ENCODE measurements at places on chromosomes 1 and 21. TPM values are rescaled to one million over a fixed set of nuclear protein-coding genes. Genes with fewer than 3 reads are reported as not detected.

DNA sequence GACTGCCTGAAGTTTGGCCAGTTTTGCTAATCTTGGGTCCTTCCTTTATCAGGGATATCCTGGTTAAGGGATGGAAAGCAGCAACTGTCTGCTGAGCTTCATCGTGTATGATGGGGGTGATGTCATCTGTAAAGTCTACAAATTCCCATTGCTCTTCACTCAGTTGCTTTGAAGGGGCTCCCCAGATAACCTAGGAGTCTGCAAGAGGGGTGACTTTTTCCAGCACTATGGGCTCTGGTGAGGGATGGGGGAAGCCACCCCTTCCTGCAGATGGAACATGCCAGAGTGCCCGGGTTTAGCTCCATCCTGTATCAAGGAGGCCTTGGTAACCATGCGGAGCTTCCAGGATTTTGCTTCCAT lies 28.4 kb downstream of the EDARADD start:
- no peak for DNase-seq

PIAS3 gene
- total RNA-seq = 40.7 TPM

DNA sequence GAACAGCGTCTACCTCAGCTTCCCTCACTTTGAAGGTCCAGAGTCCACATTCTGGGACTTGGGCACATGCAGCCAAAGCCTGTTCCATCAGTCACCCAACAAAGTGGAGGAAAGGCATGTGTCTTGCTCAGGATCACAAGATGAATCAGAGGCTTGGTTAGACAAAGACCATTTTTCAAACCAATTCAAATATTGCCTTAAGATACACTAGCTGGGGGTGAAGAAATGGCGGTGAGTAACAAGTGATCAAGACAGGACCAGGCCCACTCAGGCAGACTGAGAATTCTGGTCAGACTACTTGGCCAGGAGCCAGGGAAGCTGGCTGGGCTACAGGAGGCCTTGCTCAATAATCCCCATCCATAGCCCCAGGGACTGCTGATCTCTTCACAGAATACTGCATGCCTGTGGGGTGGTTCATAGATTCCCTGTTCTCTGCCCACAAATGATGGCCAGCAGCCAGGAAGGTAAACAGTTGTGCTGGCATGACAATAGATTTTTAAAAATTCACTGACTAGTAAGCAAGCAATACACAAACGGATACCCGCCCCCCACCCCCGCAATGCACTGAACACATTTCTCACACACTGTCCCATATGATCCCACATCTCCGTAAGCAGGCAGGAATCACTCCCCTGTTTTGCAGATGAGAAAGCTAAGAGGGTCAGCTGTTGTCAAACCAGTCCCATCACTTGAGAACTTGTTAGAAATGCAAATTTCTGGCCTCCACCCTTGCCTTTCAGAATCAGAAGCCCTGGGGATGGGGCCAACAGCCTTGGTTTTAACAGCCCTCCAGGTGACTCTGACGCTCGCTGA lies 27.2 kb downstream of the ERI3 start:
- DNase-seq = peak; percentile 25

CD247 gene
- 2.2 TPM for total RNA-seq

DNA sequence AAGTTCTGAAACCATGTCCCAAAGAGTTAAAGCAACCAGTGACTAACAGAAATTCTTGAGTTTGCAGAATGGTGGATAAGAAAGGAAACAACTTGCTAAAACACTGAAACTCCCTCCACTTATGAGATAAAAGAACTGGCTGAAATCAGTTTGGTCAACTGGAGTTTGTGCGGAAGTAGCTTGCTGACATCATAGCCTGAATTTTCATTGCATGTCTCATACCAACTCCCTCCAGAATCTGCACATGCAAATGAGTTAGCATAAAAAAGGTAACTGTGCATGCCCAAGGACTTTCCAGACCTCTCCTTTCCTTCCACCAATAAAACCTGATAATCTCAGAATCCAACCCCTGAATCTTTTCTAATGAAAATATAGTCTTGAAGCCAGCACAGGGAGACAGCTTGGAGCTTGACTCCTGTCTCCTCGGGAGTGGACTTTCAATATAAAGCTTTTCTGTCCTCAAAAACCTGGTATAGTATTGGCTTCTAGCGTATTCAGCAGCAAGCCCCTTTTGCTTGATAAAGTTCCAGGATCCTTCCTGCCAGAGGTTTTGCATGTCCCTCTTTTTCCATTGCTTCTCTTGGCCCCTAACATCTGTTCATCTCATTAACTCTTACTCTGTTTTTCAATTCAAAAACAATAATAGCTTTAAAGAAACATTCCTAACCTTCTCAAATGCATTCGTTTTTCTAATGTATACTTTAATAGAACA lies 785.8 kb upstream of the ADGRL4 start:
- DNase-seq = no peak

BRDT gene
- not detected for total RNA-seq

DNA sequence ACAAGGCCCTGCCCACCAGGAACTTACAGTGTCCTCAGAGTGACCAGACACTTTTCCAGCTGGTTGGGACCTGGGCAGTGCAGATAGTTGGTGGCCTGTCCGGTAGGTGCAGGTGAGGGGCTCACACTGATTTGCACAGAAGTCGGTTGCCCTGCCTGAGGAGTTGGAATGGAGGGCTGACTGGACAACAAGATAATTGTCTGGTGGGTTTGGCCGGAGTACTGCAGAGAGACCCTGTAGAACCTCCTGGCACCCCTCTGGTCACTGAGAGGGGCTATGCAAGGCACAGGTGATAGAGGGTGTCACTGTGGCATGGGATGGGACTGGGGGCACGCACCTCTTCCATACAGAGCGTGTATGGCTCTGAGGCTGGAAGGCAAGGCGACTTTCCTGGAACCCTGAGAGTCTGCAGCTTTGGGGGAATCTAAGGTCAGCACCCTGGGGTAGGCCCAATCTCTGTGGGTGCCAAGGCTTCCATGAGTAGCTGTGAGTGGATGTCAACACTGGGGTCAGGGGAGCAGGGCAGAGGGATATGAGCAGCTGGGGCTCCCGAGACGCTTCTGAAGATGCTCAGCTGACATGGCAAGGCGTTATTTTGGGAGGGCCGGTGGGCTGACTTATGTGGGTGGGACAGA lies 7.6 kb upstream of the PLA2G2D start:
- DNase-seq = no peak

SLC6A17 gene
- total RNA-seq = 0.28 TPM

NUDT4B gene
- not detected for total RNA-seq

TRIM46 gene
- total RNA-seq = 15.0 TPM

LRRC53 gene
- not detected for total RNA-seq

- peak; percentile 61 for DNase-seq
Observed at GRCh38 chr1:89822109-89822962, 1.5 kb downstream of the LRRC8D start.

DNA sequence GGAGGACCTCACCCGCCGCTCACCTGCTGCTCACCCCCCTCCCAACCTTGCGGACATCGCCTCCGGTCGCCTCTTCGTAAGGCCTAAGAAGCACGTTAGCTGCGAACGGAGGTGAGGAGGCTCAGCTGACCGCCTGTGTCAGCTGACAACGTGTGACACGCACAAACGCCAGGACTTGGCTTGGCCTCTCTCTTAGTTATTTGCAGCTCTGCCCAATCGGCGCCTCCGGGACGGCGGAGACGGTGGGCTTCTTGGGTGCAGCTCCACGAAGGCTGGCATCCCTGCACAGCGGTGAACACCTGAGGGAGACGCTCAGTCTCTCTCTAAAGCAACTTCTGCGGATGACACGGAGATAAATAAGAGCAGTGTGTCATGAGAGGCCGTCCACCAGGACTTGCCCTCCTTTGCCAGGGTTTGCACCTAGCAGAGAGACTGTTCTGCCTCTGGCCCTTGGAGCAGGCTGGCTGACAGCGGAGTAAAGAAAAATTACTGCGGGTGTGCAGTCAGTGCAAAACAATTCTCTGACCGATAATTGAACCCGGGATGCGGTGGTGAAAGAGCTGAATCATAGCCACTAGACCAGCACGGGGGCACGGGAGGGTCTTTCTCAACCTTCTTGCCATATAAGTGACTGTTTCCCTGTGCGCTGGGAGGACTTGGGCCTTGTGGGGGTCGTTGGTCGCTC lies 318.9 kb downstream of the FAM72C start:
- DNase-seq = no peak

KCNK2 gene
- 1.2 TPM for total RNA-seq

DNA sequence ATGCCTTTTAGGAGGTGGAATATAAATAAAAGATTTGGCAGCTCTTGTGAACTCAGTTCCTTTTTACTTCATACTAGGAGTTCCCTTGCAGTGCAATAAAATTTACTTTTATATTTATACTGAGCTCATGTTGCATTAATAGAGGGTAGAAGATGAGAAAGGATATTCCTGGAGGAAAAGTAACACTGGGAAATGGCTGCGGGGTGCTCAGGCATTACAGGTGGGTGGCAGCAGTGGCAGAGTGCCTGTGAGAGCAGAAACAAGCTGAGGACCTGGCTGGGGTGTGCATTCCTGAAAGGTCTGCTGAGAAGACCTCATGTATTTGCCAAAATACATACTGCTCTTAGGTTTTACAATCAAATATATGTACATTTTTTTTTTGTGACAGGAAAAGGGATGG lies 126.9 kb downstream of the COQ8A start:
- no peak for DNase-seq

GRCh38 chr1:7474786-7475502 lies 296.2 kb upstream of the VAMP3 start:
- peak; percentile 58 for DNase-seq

GRCh38 chr21:45207839-45208626 lies 79.7 kb downstream of the POFUT2 start:
- no peak for DNase-seq

SPRR4 gene
- total RNA-seq = not detected

DNA sequence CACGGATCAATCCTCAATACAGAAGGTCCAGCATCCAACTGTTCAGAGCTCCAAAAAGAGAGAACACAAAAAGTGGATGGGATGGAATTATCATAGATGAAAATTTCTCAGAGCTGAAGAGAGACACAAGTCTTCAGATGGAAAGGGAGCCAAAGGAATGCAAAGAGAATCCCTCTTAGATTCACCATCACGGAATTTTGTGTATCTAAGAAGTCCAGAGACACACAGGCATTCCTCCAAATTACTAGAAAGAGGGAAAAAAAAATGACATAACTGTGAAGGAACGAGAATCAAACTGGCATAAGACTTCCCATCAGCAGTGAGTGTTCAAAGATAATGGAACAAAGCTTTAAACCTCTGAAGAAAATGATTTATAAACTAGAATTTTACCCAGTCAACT lies 101.2 kb downstream of the ZSCAN20 start:
- no peak for DNase-seq

DNA sequence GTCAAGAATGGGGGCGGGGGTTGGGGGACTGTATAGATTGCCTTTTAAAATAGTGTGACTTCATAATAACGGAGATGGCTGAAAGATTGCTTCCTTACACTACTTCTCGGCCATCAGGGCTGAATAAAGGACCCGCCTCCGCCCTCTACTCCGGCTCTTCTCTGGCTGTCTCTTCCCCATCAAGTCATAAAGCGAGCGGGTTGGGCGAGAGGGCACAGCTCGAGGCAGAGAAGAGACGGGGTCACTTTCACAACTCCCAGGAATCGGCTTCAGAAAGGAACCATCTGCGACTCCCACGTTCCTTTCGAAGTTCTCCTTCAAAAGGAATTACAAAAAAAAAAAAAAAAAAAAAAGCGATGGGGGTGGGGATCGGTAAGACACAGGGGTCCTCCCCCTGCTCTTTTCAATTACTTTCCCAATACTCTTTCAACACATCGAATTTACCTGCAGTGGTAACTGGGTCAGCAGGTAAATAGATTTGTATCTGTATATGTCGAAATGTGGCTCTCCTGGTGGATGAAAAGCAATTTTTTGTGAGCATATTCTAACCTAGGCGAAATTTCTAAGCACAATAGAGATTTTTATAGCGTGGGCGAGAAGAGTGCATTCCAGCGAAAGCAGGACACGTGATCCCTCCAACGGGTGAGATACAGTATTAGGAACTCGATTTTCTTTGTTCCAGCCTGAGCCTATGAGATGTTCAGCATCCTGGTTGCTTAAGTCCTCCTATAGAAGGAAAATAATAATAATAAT lies 2.0 kb downstream of the LRRC7 start:
- peak; percentile 52 for DNase-seq

RGS7 gene
- total RNA-seq = 3.0 TPM

- no peak for DNase-seq
Observed at GRCh38 chr21:40164905-40165772, 297.9 kb downstream of the PCP4 start.

GRCh38 chr1:234238060-234238459 lies 135.2 kb upstream of the COA6 start:
- DNase-seq = no peak

DNA sequence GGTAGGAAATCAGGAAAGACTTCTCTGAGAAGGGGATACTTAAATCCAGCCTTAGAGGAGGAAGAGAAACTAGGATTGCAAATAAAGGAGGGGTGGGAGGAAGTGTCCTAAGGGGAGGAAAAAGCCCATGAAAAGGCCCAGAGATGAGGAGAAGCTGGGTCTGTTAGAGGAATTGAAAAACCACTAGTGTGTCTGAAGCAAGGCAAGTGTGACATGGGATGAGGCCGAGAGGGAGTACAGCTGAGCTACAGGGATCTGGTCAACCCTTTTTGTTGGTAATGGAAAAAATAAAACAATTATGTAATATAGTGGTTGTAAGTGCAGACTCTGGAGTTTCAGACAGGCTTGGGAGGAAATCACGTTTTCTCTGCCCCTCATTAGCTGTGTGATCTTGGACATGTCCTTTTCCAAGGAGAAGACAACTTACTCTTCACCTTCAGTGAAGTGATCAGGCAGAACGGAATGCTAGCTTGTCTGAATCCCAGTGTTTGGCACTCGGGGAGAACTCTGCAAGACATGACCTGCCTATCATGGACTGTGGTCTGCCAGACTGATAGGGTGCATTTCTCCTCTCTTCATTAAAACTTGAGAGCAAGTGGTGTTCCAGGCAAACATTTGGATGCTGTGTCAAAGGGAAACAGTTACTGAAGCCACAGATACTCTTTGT lies 7.4 kb upstream of the S100A10 start:
- no peak for DNase-seq

GRCh38 chr1:226684026-226684425 lies 55.1 kb downstream of the ITPKB start:
- DNase-seq = no peak

GRCh38 chr1:65703853-65704252 lies 88.8 kb upstream of the PDE4B start:
- DNase-seq = no peak

- DNase-seq = no peak
Observed at GRCh38 chr1:80892539-80892938, 908.2 kb upstream of the ADGRL2 start.

TMEM54 gene
- total RNA-seq = 7.3 TPM

DNA sequence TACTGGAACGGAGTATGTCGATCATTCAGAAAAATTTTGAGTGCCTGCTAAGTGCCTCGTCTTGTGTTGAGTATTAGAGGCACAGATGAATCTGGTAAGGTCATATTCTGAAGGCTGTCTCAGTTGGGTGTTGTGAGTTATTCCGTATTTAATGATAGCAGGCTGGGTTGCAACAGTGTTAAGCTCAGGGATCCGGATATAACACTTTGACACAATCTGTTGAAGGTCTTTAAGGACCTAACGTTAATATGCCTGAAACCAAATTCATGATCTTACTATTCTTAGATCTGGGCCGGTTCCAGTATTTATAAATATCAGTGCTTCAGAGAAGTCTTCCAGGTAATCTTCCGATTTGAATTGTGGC lies 555 bp downstream of the PRPF38A start:
- DNase-seq = no peak

CYP4A22 gene
- total RNA-seq = not detected
